Mesothelial cell of epicardium (in vitro differentiated cells): ENCODE measurements at places on chromosomes 3 and 15. TPM values are rescaled to one million over a fixed set of nuclear protein-coding genes. Genes with fewer than 3 reads are reported as not detected.

The SLC2A2 gene
- not detected in 3 replicates for total RNA-seq

- peaks cover 4% of the 10 kb centered on the region for H3K27me3 ChIP-seq
- no peak for DNase-seq
- H3K36me3 ChIP-seq: peaks cover 9% of the 10 kb centered on the region
- no peaks in the 10 kb centered on the region for H3K4me1 ChIP-seq
- H3K27ac ChIP-seq: no peak overlapping the region
- no peak overlapping the region for H3K4me3 ChIP-seq
Observed at GRCh38 chr3:195705081-195705991, 15.4 kb upstream of the MUC20 start.

The GOLGA6L4 gene
- total RNA-seq: 10.9 to 13.7 TPM (median 12.2 TPM) in 3 replicates

DNA sequence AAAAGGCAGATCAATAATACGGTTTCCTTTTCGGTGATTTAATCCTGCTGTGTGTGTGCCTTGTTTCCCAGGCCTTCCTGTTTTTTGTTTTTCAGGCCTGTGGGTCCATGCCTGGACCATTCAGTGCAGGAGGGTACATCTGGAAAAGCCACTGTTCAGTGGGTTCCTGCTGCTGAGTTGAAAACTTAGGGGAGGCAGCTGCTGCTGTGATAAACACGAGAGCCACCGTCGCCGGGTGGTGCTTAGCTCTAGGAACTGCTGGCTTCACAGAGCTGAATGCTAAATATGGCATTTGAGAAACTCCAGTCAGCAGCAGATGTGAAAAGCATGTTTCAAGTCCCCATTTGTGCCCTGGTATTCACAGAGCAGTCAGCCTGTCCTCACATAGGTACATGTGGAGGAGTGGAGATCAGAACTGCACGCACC is 44.0 kb downstream of the SYNM start:
- H3K27ac ChIP-seq: no peak overlapping the region
- DNase-seq: no peak
- H3K4me3 ChIP-seq: no peak overlapping the region
- H3K36me3 ChIP-seq: peaks cover 42% of the 10 kb centered on the region

- peaks cover 8% of the 10 kb centered on the region for H3K4me1 ChIP-seq
- no peak for DNase-seq
- H3K27me3 ChIP-seq: no peaks in the 10 kb centered on the region
- no peaks in the 10 kb centered on the region for H3K36me3 ChIP-seq
Observed at GRCh38 chr15:66601521-66601920, 35.7 kb upstream of the LCTL start.

DNA sequence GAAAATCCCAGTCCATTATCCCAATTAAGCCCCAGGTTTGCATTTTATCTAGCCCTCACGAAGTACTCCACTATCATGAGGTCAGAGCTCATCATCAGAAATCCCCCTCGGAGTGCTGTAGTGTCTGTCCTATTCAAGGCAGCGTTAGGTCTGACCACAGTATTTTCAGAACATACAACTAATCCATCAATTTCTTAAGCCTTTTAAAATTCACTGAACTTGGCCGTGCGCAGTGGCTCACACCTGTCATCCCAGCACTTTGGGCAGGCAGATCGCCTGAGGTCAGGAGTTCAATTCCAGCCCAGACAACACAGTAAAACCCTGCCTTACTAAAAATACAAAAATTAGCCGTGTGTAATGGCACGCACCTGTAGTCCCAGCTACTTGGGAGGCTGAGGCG is 11.9 kb downstream of the VGLL4 start:
- H3K27ac ChIP-seq: peak overlapping the region; percentile 74
- H3K4me3 ChIP-seq: no peak overlapping the region
- DNase-seq: no peak
- no peaks in the 10 kb centered on the region for H3K27me3 ChIP-seq
- H3K36me3 ChIP-seq: peaks cover 3% of the 10 kb centered on the region
